ENCODE measurements at places on chromosomes 13 and 19. TPM values are rescaled to one million over a fixed set of nuclear protein-coding genes. Genes with fewer than 3 reads are reported as not detected.
A peak's percentile ranks its signal among the peaks of the same experiment; 100 is the strongest.

DNA sequence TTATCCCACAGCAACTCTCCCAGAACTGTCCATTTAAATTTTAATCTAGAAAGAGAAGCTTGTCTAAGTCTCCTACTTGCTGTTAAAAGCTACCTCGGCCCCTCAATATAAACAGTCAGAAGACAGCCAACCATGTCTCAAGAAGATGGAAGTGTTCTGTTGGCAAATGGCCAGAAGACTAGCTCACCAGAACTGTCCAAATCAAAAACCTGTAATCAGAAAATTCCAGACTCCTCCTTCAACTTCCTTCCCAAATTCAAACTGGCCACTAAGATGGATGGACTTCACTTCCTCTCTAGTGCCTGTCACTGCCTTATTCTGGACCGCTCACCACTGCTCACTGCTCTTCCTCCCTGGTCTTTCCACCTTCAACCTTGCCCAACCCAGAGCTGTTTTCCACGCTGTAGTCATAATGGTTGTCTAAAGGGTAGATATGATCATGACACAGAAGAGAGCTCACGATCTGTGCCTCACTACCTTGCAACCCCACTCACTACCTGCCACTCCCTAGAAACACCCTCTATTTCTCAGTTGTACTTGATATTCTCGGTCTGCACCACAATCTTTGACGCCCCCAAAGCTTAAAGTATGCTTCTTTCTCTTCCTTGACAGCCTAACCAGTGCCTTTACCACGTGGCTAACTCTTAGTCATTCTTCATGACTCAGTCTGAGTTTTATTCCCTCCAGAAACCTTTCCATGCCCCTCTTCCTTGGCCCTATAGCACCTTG is 9.2 kb downstream of the FGF14 start:
- no peak overlapping the region for H3K27ac ChIP-seq
- no peaks in the 10 kb centered on the region for H3K4me1 ChIP-seq
- no peak for DNase-seq
- peaks cover 37% of the 10 kb centered on the region for H3K27me3 ChIP-seq
- peak overlapping the region; percentile 20 for H3K4me3 ChIP-seq

Gene ZNF569
- 1.4 TPM for total RNA-seq

DNA sequence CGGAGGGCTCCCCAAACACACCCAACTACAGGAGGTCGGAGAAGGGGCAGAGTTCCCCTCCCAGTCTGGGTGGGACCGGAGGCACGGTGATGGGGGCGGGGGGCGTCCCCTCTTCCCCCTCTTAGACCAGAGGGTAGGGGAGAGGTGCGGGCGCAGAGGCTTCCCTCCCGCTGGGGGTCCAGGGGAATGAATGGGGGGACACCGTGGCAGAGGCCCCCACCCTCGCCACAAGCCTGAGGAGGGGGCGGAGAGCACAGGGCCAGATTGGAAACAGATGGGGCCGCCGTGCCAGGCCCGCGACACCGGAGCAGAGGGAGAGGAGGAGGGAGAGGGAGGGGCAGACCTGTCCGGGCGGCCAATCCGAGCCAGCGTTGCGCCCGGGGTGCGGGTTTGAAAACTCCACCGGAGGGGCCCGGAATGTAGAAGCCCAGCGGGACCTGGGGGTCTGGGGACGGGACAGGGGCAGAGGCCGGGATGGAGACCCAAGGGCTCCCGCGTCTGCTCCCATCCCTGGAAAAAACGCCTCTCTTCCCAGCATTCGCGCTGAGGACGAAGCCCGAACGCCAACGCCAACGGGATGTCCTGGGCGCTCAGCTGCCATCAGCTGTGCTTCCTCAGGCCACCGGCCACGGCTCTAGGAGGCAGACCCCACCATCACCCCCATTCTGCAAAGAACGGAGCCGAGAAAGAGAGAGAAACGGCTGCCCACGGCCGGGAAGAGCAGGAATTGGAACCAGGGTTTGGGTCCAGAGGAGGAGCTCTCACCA is 46.8 kb downstream of the PTPRS start:
- DNase-seq = peak; percentile 88
- H3K27ac ChIP-seq = peak overlapping the region; percentile 41
- peak overlapping the region; percentile 88 for H3K4me3 ChIP-seq
- H3K4me1 ChIP-seq = peaks cover 16% of the 10 kb centered on the region
- H3K27me3 ChIP-seq = no peaks in the 10 kb centered on the region

GRCh38 chr19:2761309-2761677 is 21.5 kb upstream of the SLC39A3 start:
- DNase-seq = no peak
- no peak overlapping the region for H3K27ac ChIP-seq
- no peaks in the 10 kb centered on the region for H3K27me3 ChIP-seq
- no peaks in the 10 kb centered on the region for H3K4me1 ChIP-seq
- H3K36me3 ChIP-seq = no peaks in the 10 kb centered on the region

- no peaks in the 10 kb centered on the region for H3K36me3 ChIP-seq
- no peaks in the 10 kb centered on the region for H3K27me3 ChIP-seq
Observed at GRCh38 chr19:47813304-47813994, 8.3 kb upstream of the CRX start.

GRCh38 chr19:30621326-30621920 is 249.2 kb downstream of the ZNF536 start:
- no peak for DNase-seq
- no peak overlapping the region for H3K4me3 ChIP-seq
- H3K27me3 ChIP-seq = peaks cover 2% of the 10 kb centered on the region
- H3K27ac ChIP-seq = no peak overlapping the region
- no peaks in the 10 kb centered on the region for H3K36me3 ChIP-seq

Gene MYH14
- 225 TPM for total RNA-seq

DNA sequence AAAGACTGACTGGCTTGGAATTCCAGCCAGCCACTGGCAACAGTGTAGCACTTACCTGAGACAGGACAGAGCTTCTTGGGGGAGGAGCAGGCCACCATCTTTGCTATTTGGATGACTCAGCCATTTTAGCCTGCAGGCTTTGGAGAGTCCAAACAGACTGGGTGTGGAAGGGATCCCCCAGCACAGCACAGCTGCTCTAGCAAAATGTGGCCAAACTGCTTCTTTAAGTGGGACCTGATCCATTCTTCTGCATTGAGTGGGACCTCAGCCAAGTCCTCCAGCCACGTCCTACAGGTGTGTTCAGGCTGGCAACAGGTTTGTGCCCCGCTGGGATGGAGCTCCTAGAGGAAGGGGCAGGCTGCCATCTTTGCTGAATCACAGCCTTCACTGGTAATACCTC is 80.0 kb downstream of the NDFIP2 start:
- DNase-seq = no peak
- no peaks in the 10 kb centered on the region for H3K27me3 ChIP-seq
- H3K27ac ChIP-seq = no peak overlapping the region
- peaks cover 32% of the 10 kb centered on the region for H3K36me3 ChIP-seq
- no peak overlapping the region for H3K4me3 ChIP-seq
- H3K4me1 ChIP-seq = no peaks in the 10 kb centered on the region

GRCh38 chr19:1663852-1664251 is 11.4 kb upstream of the TCF3 start:
- no peak overlapping the region for H3K4me3 ChIP-seq
- no peak for DNase-seq
- peaks cover 15% of the 10 kb centered on the region for H3K27me3 ChIP-seq
- H3K36me3 ChIP-seq = no peaks in the 10 kb centered on the region

Gene PTGER1
- 0.56 TPM for total RNA-seq

Gene ABCA7
- total RNA-seq = 23.9 TPM

Gene TINCR
- 9.0 TPM for total RNA-seq

DNA sequence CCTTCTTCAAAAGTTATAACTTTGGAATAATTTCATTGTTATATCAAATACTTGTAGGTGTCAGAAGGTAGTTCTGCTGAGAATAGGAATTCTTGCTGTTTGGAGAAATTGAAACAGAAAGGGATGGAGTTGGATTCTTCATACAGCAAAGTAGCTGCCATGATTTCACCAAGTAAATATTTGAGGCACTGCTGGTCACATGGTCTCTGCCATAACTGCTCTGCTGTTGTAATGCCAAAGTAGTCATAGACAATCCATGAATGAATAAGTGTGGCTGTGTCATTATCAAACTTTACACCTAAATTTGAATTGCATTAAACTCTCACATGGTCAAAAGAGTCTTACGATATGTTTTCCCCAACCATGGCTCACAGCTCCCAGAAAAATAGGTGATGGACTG is 308.6 kb downstream of the GPC6 start:
- no peaks in the 10 kb centered on the region for H3K4me1 ChIP-seq
- no peak overlapping the region for H3K27ac ChIP-seq
- H3K4me3 ChIP-seq = no peak overlapping the region
- no peak for DNase-seq
- no peaks in the 10 kb centered on the region for H3K36me3 ChIP-seq
- no peaks in the 10 kb centered on the region for H3K27me3 ChIP-seq

DNA sequence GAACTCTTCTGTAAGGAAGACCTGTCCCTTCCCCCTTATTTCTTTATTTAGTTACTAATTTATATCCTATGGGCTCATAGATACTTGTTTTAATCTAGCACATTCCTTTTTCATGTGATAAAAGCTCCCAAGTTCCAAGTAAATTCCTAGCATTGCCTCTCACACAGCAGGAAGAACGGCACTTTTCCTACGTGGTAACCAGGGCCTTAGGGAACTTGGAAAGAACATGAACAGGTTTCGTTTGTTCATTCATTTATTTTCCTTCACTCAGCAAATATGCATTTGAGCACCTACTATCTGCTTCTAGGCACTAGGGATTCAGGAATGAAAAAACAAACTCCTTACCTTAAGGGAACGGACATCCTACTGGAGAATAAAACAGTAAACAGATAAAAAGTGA is 125.1 kb downstream of the SIPA1L3 start:
- H3K4me1 ChIP-seq = peaks cover 32% of the 10 kb centered on the region
- no peak overlapping the region for H3K27ac ChIP-seq
- H3K4me3 ChIP-seq = no peak overlapping the region

- H3K4me3 ChIP-seq = no peak overlapping the region
- no peaks in the 10 kb centered on the region for H3K36me3 ChIP-seq
- peaks cover 9% of the 10 kb centered on the region for H3K4me1 ChIP-seq
- DNase-seq = no peak
Observed at GRCh38 chr13:75913925-75914324, 277.8 kb downstream of the LMO7 start.

Gene PABPC3
- 0.29 TPM for total RNA-seq

Gene CAMSAP3
- total RNA-seq = 28.6 TPM

GRCh38 chr13:65287405-65287804 is 1942.7 kb downstream of the PCDH9 start:
- no peaks in the 10 kb centered on the region for H3K36me3 ChIP-seq
- no peak overlapping the region for H3K27ac ChIP-seq
- peaks cover 4% of the 10 kb centered on the region for H3K4me1 ChIP-seq
- no peaks in the 10 kb centered on the region for H3K27me3 ChIP-seq
- no peak for DNase-seq
- no peak overlapping the region for H3K4me3 ChIP-seq

DNA sequence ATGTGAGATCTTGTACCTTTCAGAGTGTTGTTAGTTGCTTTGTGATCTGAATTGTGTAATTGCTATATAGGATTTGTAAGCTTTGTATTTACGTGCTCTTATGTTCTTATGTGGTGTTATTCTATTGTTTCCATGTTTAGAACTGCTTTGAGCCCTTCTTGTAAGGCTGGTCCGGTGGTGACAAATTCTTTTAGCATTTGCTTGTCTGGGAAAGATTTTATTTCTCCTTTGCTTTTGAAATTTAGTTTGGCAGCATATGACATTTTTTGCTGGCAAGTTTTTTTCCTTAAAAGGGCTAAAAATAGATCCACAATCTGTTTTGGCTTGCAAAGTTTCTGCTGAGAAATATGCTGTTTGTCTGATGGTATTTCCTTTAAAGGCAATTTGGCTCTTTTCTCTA is 1089.2 kb upstream of the PCDH9 start:
- H3K27ac ChIP-seq = no peak overlapping the region
- no peaks in the 10 kb centered on the region for H3K27me3 ChIP-seq
- H3K4me3 ChIP-seq = no peak overlapping the region
- DNase-seq = no peak
- H3K4me1 ChIP-seq = no peaks in the 10 kb centered on the region
- no peaks in the 10 kb centered on the region for H3K36me3 ChIP-seq

DNA sequence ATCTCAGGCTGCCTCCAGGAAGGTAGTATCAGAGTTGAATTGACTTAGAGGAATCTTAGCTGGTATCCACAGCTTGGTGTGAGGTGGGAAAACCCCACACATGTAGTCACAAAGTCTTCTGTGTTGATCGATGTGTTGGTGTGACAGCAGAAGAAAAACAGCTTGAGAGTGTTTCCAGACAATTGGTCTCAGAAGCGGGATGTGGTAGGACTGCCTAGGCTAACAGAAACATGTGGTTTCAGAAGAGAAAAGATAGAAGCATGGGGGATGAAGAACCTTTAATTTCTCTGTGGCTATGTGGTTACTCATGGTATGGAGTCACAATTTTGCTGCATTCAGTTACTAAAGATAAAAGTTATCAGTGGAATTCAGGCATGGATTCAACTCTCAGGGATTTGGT is 134.7 kb upstream of the SLITRK5 start:
- H3K36me3 ChIP-seq = no peaks in the 10 kb centered on the region
- H3K4me1 ChIP-seq = no peaks in the 10 kb centered on the region
- no peak overlapping the region for H3K27ac ChIP-seq
- H3K4me3 ChIP-seq = no peak overlapping the region
- DNase-seq = no peak
